Lower lobe of right lung (tissue), 2 donors: ENCODE measurements at places on chromosomes 3 and 15.

DNA sequence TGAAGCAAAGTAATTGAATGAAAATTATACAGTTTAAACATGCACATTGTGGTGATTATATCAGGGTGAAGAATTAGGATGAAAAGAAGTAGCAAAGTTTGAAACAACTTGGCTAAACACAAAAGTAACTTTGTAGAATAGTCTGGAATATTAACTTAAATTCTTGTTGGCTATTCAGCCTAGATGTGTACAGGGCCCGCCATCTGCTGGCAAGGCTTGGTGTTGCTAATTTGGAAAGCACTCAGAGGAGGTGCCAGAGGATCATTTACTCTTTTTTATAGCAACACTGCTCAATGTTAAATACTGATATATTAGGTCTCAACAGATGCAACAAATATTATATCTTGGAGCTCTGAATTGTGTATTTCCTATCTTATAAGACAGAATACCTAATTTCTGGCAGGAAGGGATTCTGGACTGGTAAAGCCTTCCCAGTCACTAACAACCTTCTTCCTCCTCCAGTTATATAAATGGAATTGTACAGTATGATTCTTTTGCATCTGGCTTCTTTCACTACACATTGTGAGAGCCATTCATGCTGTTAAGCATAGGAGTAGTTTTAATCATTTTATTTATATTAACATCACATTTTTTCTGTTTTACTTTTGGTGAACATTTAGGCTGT is 36.1 kb downstream of the TTC23 start:
- DNase-seq = peak; percentile 74

- DNase-seq = no peak
Observed at GRCh38 chr3:123816673-123817207, 67.4 kb downstream of the MYLK start.

- no peak for DNase-seq
Observed at GRCh38 chr15:89107984-89108383, 19.7 kb downstream of the ABHD2 start.

- no peak for DNase-seq
Observed at GRCh38 chr3:129756871-129757270, 136.6 kb downstream of the TMCC1 start.

GRCh38 chr3:108408883-108409799 is 101.3 kb downstream of the MYH15 start:
- peak; percentile 59 for DNase-seq
